Activated T-helper 17 cell treated with anti-CD3 and anti-CD28 coated beads, Interleukin-2, amount 50 U/mL, for 72 hours (primary cell): ENCODE measurements at places on chromosomes 3 and 15.

- ATAC-seq = no peak
These were observed 352.6 kb downstream of the PDCD6IP start for GRCh38 chr3:34150992-34151391.

DNA sequence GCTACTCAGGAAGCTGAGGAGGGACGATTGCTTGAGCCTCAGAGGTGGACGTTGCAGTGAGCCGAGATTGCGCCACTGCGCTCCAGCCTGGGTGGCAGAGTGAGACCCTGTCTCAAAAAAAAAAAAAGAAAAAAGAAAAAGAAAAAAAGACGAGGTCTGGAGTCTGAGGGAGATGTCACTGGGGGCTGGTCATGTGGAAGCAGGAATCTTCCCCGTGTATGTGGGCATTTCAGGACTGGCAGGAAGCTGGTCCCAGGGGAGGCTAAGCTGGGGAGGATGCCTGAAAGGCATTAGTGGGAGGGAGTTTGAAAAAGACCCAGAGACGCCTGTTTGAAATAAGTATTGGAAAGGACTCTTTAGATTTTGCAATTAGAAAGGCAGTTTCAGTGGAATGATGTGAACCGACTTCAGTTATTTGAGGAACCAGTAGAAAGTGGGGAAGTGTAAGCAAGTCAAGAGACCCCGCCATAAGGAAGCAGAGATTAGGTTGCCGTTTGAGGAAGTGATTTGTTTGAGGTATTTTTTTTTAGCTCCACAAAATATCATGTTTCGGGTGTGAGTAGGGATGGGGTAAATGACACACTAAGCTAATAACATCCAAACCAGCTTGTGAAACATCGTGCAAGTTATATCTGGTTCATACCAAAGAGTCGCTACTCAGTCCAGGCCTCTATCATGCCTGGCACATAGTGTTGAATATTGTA lies 55.5 kb downstream of the ST6GAL1 start:
- ATAC-seq = no peak

DNA sequence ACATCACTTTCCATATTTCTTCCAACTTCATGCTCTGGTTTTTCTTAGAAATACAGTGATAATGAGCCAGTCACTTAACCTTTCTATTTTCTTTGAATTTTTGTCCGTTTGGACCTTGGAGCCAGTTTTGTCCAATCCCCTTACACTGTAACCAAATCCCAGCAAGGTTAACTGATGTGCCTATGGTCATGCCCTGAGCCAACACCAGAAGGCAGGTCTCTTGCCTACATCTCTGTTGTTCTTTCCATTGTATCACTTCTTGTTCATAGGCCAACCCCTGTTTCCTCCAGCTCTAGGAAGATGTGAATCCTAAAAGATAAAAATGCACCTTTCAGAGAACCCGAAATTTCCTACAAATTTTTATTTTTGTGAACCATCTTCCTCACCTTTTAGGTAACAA lies 122.7 kb downstream of the CMSS1 start:
- ATAC-seq = no peak

DNA sequence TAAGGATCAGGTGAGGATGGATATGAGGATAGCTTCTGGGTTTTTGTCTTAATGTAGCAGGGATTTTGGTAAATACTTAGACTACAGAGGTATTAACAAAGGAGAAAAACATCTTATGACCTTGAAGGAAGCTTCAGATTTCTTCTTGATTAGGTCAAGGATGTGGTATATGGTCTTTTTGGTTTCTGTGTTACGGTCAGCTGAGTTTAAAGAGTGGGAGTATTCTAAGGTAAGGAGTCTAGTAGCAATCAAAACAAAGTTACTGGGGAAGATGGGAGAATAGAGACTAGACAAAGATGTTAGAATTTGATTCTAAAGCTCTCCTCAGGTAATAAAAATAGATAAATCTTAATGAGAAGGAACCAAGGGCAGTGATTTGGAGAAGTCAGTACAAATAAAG lies 6.2 kb downstream of the HMG20A start:
- ATAC-seq = no peak

DNA sequence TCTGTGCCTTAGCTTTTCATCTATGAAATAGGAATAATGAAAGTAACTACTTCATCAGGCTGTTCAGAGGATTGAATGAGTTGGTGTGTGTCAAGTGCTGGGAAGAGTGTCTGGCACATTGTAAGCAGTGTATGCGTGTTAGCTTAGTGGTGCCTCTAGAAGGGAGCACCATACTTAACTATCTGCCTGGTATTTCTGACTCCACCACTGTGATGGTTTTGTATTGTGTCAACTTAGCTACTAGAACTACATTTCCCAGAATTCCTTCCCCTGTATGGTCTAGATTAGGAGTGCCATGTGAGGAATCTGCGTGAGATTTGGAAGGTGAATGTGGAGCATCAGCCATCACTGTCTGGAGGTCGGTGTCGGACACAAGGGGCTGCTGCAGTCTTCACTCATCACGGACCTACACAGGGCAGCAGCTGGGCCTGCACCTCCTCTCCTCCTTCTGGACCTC lies 115.4 kb upstream of the GALNT15 start:
- ATAC-seq = no peak
